Stimulated activated CD4-positive, alpha-beta T cell treated with anti-CD3 and anti-CD28 coated beads, Interleukin-1b, Interleukin-23, amount 100 ng/mL, for 1 hour (primary cell): ENCODE measurements at places on chromosomes 6 and 20.

DNA sequence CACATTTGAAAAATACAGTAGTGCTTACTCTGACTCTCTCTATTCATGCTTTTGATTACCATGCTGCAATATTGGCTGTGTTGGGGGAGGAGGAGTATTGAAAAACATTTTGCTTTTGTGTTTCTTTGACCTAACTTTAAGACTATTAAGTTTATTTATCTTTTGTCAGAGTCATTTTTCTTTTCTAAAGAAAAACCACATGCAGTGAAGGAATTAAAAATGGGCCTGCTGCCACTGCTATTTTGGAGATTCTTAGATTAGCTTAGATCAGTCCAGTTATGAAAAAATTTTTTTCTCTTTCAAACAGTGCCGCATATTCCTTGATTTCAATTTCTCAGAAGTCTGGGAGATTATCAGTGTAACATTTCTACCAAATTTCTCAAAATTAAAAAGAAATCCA, 36.1 kb downstream of the BCKDHB start:
- no peak for DNase-seq

DNA sequence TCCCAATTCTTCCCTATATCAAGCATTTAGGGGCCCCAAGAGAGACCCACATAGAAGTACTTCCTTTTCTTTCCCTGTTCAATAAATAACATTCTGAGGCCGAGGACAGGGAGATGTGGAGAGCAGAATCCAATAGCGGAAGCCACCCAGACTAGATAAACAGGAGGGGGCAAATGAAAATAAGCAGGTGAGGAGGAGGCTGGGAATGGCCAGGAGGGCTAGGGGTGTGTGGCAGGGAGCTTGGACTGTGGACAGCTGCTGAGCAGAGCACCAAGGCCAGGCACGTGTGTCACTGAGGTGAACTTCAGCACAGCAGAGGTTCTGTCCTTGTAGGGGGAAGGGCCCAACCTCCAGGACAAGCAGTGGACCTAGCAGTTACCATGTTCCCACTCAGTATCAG, 339.2 kb downstream of the FOXA2 start:
- DNase-seq: no peak

- no peak for DNase-seq
Measured at GRCh38 chr6:169188475-169188874, 65.2 kb downstream of the THBS2 start.

GRCh38 chr6:13724182-13724581, 12.5 kb upstream of the RANBP9 start:
- DNase-seq: no peak

- no peak for DNase-seq
Measured at GRCh38 chr6:140174524-140174923, 800.1 kb upstream of the CITED2 start.

- DNase-seq: no peak
Measured at GRCh38 chr20:44022464-44022863, 107.8 kb downstream of the TOX2 start.

DNA sequence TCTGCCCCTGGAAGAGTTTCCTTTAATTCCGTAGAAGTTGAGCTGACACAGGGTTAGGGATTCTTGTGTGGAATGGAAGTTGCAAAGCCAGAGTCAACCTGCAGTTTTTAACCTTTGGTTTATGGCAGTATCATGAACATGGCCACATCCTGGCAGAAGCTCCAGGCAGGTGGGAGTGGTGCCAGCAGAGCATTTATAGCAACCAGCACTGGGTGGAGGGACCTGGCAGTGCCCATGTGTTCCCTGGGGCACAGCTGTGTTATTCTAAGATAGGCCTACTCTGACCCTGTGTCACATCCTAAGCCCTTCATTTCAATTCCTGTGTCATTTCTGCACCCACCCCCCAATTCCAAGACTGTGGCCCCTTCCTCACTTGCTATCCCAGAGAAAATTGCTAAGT, 26.1 kb upstream of the ZNF831 start:
- no peak for DNase-seq

- DNase-seq: no peak
Measured at GRCh38 chr20:51389543-51390264, 152.8 kb downstream of the NFATC2 start.

- no peak for DNase-seq
Measured at GRCh38 chr20:22776369-22776768, 192.0 kb upstream of the FOXA2 start.

DNA sequence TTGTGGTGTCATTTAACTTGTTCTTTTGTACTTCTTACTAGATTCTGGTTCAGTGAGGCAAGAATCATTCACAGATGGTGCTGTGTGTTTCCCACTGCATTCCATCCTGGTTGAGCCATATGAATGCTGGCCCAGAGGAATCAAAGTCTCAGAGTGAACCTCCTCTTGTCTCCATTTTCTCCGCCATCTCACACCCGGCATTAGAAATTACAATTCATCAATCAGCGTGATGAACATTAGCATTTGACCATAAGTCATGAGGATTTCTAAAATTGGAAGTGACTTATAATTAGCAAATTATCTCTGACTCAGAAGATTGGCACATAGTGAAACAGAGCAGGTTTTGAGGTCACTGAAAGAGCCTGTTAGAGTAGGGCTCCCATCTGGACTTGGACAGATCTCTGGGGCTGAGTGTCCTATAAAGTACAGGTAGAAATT, 25.2 kb downstream of the TNFAIP3 start:
- no peak for DNase-seq

DNA sequence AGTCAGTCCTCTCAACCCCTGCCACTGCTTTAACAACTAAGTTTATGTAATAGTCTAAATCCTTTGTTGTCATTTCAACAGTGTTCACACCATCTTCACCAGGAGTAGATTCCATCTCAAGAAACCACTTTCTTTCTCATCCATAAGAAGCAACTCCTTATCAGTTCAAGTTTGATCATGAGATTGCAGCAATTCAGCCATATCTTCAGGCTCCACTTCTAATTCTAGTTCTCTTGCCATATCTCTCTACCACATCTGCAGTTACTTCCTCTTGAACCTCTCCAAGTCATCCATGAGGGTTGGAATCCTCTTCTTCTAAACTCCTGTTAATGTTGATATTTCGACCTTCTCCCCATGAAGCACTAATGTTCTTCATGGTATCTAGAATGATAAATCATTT, 57.9 kb upstream of the FOXO3 start:
- DNase-seq: no peak

DNA sequence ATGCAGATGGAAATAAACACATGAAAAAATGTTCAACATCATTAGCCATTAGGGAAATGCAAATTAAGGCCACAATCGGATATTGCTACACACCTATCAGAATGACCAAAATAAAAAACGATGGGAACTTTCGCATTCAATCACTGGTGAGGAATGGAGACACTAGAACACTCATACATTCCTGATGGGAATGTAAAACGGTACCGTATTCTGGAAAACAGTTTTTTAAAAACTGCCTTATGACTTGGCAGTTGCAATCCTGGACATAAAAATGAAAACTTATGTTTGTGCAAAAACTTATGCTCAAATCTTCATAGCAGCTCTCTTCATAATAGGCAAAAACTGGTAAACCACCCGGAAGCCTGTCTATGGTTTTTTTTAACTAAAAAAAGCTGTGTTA, 146.0 kb downstream of the CEBPB start:
- no peak for DNase-seq

- DNase-seq: no peak
Measured at GRCh38 chr6:105844275-105844883, 241.8 kb upstream of the PRDM1 start.
